Stimulated activated CD4-positive, alpha-beta T cell treated with anti-CD3 and anti-CD28 coated beads, Interleukin-15, amount 100 ng/mL, for 1 hour (primary cell): ENCODE measurements at places on chromosomes 6 and 20.

DNA sequence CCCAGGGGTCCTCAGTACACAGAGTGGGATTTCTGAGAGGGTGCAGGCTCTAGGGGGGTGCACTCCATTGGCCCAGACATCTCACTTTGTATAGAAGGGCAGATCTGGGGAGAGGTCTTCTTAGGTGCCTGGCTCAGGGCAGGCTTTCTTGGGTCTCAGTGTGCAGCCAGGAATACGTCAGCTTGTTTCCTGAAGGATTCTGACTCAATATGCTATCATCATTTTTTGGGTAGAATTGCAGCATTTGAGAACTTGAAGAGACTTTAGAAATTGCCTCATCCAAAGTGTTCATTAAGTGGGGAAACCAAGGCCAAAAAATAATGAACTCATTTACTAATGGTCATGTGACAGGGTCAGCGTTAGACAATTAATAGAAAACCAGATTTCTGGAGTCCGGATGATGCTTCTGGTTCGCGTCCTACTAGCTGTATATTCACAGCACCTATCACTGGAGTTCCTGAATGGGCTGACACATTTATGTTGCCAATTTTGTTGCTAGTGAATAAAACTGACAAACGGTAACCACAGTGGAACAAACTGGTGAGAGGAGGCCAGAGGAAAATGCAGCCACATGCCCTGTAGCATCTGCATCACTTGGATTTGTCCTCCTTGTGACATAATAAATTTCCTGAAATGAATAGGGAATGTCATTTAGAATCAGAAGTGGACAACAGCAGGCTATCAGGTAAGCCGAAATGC lies 238.9 kb downstream of the TBC1D7 start:
- DNase-seq: no peak

DNA sequence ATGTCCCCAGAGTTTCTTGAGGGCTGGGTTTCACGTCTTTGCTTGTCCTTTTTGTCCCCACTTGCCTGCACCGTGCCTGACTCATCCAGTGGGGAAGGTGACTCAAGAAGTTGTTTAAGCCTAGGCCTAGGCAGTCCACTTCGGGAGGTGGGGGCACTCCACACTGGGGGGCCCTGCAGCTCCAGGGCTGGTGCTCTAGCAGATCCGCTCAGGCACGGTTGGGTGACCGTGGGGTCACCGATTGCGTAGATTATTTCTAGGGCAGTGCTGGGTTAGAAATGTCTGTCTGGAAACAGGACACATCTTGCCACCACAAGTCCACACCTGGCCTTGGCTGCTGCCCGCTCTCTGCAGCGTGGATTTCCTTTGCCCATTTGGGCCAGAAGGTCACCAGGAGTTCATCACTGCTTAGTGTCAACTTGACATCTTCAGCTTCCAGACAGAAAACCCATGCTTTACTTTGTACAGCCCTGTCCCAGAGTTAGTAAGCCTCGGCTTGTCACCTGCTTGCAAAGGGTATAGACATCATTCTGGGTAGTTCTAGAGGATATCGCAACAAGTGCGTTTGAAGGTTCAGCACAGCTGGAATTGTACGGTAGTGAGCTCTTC lies 13.6 kb upstream of the C20orf144 start:
- DNase-seq: no peak

DNA sequence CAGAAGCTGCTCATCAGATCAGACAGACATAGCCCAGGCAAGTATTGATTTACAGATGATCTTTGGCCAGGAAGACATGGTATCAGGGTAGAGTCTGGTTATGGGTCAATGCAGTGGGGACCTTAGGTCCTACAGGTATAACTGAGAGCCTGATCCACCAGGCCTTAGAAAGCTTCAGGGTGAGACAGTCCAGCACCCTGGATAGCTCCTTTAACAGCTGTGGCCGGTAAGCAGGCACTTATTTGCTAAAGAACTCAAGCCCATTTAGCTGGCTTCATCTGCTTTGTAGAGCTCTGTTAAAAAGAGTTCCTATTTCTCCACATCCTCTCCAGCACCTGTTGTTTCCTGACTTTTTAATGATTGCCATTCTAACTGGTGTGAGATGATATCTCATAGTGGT lies 39.6 kb downstream of the ESR1 start:
- DNase-seq: no peak

GRCh38 chr6:109482905-109483734 lies at the start of gene ZBTB24:
ZBTB24 (minus strand) TSS chr6:109483219; CDS start chr6:109482026, 1,193 bp downstream.
- peak; percentile 79 for DNase-seq

GRCh38 chr6:25065666-25066065 lies 129.9 kb upstream of the RIPOR2 start:
- no peak for DNase-seq

- DNase-seq: no peak
Observed at GRCh38 chr6:19852927-19853326, 15.8 kb downstream of the ID4 start.

- no peak for DNase-seq
Observed at GRCh38 chr6:51105357-51105756, 286.7 kb downstream of the TFAP2B start.

GRCh38 chr20:59831916-59832270 lies 101.5 kb downstream of the SYCP2 start:
- no peak for DNase-seq

GRCh38 chr6:6412221-6412620 lies 91.8 kb upstream of the F13A1 start:
- no peak for DNase-seq

DNA sequence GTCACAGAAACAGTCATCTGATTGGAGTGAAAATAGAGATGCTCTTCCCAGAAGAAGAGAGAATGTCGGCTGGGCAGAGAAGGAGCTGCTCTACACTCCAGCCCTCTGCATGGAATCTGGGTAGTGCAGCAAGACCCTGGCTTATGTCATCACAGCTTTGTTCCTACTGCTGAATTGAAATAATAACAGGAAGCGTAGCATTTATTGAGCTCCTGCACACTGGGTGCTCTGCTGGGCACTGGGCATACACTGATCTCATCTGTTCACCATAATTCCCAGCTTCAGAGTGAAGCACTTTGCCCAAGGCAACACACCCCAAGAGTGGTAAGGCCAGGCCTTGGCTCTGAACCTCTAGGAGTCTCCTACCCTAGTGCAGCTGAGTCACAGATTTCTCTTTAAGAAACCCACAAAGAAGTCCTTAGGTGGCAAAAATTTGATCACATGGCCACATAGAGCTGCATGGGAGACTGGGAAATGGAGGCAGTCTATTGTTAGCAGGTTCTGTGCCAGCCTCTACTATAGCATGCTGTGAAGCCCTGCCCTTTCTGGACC lies 3.9 kb upstream of the SDCBP2 start:
- no peak for DNase-seq

DNA sequence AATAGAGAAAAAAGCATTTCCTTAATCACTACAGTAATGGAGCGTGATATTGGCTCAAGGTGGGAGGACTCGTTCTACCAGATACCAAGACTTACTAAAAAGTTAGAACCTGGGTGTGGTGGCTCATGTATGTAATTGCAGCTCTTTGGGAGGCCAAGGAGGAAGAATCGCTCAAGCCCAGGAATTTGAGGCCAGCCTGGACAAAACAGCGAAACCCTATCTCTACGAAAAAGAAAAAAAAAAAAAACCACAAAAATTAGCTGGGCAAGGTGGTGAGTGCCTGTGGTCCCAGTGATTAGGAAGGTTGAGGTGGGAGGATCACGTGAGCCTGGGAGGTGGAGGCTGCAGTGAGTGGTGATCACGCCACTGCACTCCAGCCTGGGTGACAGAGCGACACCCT lies 24.0 kb upstream of the ATRN start:
- DNase-seq: no peak

DNA sequence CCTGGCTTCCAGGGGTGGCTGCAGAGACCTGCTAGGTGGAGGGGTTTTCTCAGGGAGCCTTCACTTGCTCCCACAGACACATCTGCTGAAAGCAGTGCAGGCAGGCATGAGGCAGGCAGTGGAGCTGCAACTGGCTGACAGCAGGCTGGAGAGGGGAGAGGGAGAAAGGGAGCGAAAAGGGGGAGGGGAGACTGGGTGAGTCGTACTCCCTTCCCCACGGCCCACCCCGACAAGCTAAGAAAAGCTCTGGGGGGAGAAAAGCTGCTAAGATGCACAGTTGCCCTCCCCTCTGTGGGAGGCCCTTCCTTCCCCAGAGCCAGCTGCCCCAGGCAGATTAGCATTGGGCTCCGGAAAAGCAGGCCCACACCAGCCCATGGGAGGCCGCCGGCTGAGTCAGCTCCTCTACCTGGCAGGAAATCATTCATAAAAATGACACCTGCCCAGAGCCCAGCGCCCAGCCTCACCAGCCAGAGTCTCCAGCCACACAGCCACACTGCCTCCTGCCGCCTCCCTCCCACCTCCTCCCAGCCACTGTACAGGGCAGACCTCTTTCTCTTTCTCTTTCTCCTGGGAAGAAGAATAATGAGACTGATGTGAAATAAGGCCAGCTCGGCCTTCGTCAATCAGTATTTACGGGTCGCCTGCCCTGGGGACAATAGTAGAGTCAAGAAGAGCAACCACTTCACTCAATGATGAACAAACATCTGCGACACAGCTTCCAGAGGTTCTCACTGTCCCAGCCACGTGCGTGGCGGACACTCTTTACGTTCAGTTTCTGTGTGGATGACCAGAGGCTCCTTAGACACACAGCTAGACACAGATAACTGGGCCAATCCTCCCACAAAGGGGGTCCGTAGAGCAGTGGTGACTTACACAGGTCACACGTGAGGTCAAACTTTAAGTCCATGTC lies 7.7 kb upstream of the C20orf203 start:
- no peak for DNase-seq

GRCh38 chr20:2101057-2101864 lies at the start of gene STK35:
STK35 (plus strand) TSS chr20:2101827; CDS start chr20:2101882, 55 bp downstream.
- peak; percentile 53 for DNase-seq

DNA sequence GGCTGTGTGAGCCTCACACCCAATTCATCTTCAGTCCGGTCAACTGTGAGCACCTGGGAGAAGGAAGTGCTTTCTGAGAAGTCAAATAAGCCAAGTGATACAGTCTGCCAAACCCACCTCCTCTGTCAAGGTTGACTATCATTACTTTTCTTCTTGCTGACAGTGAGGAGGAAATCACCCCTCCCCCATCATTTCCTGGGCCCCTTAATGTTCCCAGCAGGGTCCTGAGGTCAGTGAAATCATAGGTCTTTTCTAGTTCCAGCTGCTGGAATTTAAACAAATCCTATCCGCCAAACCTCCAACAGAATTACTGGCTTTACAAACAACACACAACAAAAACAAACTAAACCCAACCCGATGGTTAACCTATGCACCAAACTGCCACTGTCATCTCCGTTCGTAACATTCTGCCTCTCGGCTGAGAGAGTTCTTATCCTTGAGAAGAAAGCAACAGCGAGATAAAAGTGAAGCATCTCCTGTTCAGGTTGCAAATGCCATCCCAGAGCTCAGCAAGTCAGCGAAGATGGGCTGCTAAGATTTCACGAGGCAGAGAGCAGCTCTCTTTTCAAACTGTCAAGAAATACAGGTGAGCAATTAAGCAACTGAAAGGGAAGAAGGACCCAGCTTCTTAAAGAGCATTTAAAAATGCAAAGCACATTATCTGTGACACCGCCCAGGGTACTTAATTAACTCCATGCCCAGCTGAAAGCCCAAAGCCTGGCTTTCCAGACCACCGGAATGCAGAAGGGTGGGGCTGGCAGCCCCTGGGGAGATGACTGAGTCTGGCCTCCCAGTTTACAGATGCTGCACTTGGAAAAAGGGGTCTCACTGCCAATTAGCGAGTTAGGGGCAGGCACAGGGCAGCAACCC lies 24.7 kb downstream of the GFOD1 start:
- no peak for DNase-seq

GRCh38 chr6:34334796-34335416 lies 57.6 kb downstream of the NUDT3 start:
- no peak for DNase-seq

DNA sequence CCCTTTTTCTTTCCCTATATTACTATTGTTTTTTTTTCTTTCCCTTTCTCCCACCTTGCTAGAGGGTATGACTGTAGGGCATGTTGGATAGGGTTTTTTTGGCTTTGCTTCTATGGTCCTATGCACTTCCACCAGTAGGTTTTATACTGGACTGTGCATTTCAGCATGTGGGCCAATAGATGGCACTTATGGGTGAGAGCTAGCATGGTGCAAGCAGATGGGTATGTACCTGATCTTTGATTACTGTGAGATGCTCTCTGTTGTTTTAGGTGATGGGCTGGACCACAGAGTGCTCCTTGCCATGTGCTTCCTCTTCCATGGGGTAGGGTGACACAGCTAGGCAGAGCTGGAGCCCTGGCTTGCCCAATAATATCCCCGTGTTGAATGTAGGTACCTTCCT lies 128.5 kb upstream of the CHD6 start:
- DNase-seq: no peak

- no peak for DNase-seq
Observed at GRCh38 chr6:44527181-44527580, 139.7 kb downstream of the CDC5L start.

GRCh38 chr6:70315079-70315751 lies 12.3 kb upstream of the COL9A1 start:
- DNase-seq: no peak

DNA sequence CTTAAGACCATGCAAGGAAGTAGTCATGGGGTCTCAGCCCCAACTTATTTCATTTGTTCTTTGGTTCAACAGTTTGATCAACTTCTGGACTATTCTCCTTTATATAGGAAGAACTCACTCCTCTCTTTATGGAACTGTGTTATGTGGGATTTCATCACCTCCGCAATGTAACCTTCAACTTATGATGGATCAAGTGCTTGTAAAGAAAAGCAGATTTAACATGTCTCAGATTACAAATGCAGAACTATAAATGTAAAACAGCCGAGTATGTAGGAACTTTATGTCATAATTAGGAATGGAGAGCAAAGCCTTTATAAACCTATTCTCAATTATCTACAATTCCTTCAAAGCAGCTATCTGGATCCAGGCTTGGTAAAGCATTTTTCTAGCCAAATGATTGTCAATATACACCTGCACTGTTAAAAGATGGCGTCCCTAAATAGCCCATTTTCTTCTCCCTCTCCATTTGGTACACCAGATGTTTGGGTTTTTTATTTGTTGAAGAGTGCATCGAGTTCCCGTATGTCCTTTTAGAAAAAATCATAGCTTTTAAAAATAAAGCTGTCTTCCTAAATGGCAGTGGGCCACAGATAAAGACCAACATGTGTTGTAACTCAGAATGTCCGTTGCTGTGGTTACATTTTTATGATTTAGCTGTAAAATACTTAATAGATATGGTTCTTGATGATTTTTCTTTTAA lies 985.1 kb upstream of the SLC35B3 start:
- DNase-seq: no peak

GRCh38 chr20:53287357-53288042 lies 306.1 kb downstream of the ZNF217 start:
- DNase-seq: no peak

DNA sequence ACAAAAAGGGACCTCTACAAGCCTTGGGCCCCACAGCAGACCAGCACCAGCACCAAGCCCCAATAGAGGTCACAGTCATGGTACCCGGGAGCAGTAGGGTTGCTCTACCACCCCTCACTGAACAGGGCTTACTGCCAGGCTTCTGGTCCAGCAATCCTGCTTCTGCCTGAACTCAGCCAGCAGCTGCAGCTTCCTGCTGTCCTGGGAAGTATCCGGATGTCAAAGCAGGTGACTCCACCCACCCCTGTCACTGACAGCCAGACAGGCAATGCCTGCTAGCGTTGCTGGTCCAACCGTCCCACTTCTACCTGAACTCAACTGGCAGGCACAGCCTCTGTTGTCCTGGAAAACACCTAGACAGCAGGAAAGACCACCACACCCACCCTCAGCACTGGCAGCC lies 47.0 kb upstream of the PCSK2 start:
- DNase-seq: no peak

- no peak for DNase-seq
Observed at GRCh38 chr20:6012179-6012578, 41.7 kb downstream of the LRRN4 start.
